ENCODE measurements at places on chromosomes 6 and 20.

DNA sequence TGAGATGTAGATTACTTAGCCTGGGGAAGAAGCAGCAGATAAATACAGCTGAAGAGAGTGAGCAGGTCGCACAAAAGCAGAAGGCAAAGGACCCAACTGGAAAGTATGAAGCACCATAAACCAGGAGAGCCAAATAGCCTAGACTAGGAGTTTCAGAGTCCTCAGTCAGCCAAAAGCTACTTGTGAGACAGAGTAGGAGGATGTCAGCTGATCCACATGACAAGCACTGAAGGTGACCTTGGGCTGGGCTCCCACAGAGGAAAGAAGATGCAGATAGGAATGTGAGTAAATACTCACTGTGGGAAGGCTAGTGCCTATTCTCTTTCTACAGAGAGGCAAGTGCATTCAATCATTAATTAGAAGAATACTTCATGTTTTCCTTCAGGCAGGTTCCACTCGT is 274.0 kb upstream of the POU3F2 start:
- DNase-seq: no peak

DNA sequence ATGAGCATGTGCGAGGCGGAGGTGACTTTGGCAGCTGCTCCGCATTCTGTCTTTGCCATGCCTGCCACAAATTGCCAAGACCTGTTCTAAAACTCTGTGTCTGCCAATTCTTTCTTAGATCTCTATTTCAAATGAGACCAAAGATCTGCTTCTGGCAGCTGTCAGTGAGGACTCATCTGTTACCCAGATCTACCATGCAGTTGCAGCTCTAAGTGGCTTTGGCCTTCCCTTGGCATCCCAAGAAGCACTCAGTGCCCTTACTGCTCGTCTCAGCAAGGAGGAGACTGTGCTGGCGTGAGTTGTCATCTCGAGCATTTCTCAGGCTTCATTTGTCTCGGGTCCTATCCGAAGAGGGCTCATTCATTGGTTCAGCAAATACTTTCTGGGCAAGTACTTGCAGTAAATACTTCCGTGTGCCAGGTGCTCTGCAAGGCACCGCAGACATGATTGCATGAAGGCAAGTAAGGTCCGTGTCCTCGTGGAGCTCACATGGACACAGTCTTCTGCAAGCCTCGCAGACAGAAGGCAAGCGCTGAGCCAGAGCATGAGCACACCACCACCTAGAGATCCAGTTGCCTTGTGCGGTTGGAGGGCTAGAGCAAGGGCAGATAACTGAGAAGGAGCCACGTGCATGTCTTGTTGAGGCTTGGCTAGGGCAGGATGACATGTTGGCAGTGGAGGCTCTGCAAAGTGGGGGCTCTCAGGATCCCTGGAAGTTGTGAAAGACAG is 19.7 kb upstream of the MROH8 start:
- no peak for DNase-seq

DNA sequence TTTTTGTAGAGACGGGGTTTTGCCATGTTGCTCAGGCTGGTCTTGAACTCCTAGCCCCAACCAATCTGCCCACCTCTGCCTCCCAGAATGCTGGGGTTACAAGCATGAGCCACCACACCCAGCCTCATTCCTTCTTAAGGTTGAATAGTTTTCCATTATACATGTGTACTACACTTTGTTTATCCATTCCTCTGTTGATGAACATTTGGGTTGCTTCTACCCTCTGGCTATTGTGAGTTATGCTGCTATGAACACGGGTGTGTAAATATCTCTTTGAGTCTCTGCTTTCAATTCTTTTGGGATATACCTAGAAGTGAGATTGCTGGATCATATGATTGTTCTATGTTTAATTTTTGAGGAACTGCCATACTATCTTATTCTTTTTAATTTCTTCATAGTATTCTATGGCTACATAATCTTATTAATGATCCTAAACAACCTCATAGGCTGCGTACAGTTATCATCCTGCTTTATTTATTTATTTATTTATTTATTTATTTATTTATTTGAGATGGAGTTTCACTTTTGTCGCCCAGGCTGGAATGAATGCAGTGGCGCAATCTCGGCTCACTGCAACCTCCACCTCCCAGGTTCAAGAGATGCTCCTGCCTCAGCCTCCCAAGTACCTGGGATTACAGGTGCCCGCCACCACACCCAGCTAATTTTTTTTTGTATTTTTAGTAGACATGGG is 49.2 kb upstream of the TLDC2 start:
- DNase-seq: no peak

- DNase-seq: no peak
Measured at GRCh38 chr6:42269553-42269952, 51.9 kb upstream of the MRPS10 start.

DNA sequence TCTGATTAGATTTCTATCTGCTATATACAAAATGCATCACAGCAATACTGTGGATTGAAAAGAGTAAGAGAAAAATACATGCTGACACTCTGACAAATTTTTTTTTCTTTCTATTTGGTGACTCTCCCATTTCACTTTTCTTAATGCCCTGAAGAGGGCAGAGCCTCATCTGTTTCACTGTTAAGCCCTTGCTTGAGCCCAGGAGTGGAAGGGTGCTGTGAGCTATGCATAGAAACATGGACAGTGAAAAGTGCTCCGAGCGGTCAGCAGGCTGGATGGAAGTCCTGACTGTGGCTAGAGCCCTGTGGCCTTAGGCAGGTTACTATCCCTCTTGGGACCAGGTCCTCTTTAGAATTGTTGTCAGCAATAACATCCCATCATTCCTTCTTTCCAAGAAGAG is 17.4 kb upstream of the CSE1L start:
- DNase-seq: no peak

DNA sequence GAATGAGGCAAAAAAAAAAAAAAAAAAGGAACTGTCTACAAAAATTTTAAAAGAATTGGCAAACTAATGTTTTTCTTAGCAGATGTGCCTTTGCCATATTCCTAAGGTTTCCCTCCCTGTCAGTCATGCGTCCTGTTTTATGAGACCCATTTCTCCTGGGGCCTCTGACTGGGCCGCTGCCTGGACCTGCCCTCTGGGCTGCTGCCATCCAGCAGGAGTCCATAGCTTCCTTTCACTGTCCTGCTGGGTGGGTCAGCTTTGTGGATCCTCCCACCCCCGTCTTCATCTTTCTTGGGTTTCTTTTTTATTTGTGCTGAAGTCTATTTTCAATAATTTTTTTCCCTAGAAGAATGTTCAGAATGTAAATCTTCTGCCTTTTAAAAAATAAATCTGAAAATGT is 110.8 kb upstream of the SCP2D1 start:
- no peak for DNase-seq

DNA sequence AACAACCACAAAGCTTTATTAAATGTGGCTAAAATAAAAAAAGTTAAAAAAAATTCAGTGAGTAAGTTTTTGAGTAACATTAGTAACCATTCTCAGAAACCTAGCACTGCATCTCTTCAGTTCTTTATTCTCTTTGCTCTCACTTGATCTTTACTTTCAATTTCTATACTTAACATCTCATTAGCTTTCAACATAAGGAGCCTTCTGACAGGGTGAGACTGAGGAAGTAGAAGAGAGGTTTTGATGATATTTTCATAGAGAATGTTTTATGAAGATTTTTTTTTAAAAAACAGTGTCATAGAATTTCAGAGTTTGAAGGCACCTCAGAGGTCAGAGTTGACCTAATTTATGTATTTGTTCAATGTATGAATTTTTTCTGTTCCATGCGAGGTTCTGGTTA is 60.8 kb downstream of the FAM83B start:
- DNase-seq: no peak

DNA sequence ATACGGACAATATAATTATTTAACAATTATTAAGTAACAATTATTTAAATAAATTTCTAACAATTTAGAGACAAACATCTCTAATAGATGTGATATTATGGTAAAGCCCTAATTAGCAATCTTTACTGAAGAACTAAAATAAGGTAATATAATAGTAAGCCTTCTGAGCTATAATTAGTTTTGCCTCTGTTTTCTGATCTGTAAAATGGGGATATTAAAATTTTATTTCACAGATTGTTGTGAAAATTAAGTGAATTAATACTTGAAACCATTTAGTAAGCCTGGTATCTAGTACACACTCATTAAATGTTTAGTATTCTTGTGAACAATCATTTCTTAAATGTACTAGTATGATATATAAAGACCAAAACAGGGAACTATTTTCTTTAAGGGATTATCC is 70.3 kb downstream of the CDK19 start:
- no peak for DNase-seq

- no peak for DNase-seq
Measured at GRCh38 chr6:94510877-94511276, 1066.5 kb upstream of the MANEA start.

DNA sequence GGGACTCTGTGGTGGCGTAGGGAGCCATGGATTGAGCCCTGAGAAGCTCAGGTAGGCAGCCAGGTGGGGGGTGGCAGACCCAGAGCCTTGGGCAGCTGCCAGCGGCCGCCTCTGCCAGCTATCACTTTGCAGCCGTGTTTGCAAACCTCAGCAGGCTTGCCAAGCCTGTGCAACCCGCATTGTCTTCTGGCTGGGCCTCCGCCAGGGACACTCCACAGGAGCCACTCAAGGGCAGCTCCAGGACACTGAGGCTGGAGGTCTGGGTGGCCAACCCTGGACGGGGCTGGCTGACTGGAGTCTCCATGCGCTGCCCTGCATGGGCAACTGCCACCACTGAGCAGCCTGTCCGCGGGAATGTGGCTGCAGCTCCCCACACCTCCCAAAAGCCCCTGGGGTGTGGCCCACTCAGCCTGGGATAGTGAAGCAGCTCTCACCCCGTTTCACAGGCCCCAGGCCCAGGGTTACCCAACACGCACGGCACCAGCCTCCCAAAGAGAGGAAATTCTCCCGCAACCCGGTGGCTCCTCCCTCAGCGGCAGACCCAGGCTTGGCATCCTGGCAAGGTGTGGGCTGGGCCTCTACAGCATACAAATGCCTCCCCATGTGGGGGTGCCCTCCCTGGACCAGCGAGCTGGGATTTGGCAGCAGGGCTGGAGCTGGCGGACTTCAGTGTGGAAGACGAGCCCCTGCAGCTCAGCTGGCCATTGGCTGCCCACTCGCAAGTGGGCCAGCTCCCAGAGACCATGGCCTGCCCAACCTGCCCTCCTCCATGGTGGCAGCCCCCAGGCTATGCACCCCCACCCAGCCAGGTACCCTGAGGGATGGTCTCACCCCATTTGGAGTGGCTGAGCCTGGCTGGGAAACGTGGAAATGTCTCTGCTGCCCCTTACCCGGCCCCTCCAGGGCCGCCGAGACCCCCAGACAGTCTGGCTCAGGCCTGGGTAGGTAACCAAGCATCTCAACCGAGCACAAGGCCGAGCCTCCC is 2.9 kb downstream of the CHRNA4 start:
- DNase-seq: peak; percentile 29

DNA sequence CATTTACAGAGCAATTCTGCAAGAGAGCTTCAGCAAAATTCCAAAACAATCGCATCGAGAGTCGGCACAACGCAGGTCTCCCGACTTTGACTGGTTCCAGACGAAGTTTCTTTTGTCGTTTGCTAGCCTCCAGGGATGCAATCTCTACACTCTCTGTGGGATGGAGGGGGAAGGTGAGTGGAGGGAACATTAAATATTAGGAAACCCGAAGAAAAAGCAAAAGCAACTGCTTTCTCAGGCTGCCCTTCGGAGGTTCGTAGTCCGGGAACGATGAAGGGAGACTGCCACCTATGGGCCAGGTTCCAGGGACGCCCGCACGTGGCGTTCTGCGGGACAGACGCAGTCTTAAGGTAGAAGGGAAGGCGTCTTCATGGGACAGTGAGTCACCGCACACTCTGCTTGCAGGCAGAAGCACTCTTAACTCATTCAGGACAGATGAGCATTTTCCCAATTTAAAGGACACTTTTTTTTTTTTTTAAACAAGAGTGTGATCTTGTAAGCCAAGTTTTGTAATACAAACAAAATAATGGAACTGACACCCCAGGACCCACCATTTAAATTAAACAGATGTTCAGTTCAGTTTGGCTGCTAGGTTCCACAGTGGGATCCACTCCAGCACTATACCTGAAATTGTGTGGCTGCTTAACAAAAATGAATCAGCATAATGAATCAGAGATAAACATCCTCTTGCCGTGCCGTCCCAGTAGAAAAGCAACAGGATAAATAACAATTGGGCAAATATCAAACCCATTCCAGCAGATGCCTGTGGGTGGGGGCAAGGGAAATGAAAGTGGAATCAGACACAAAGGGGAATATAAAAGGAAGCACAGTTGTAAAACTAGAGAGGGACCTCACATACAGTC is 65.8 kb upstream of the ARMC2 start:
- DNase-seq: peak; percentile 70

GRCh38 chr6:113363866-113364265 is 493.3 kb upstream of the MARCKS start:
- DNase-seq: no peak

- peak; percentile 56 for DNase-seq
Measured at GRCh38 chr20:48807586-48808381, 20.0 kb downstream of the PREX1 start.

DNA sequence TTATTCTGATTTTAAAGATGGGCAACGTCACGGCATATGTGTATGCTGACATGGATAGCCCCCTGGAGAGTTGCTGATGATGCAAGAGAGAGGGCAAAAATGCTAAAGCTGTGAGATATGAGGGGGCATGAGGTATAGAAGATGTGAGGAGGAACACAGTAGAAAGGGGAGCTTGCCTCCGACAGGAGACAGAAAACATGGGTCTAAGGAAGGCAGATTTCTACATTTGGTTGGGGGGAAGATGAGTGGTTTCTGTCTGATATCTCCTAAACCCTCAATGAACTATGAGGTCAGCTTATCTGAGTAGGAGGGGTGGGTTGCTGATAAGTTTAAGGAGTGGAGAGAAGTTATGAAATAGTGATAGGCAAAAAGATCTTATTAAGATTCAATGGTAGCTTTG is 6.0 kb downstream of the RNF24 start:
- no peak for DNase-seq

- no peak for DNase-seq
Measured at GRCh38 chr20:48816282-48817205, 11.3 kb downstream of the PREX1 start.

DNA sequence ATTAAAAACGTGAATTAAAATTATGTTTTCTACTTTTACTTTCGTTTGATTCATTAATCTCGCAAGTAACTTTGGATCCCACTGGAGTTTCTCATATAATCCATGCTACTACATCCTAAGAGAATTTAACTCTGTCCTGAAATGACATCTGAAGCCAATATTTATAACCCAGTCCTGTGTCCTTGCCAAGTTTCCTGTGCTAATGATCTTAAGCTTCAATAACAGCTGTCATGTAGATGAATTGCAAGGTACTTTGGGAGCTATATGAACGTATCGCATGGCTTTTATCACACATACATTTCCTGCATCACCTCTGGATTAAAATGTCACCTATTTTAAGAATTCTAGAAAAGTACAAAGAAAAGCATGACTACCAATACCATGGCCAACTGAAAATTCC is 833.8 kb upstream of the CITED2 start:
- no peak for DNase-seq

DNA sequence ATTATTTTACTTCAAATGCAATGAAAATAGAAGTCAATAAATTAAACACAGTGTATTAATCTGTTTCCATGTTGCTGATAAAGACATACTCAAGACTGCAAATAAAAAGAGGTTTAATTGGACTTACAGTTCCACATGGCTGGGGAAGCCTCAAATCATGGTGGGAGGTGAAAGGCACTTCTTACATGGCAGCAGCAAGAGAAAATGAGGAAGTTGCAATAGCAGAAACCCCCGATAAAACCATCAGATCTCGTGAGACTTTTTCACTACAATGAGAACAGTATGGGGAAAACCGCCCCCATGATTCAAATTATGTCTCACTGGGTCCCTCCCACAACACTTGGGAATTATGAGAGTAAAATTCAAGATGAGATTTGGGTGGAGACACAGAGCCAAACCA is 82.2 kb downstream of the GPR63 start:
- DNase-seq: no peak
